ENCODE measurements at places on chromosomes 1 and 21. TPM values are rescaled to one million over a fixed set of nuclear protein-coding genes. Genes with fewer than 3 reads are reported as not detected.

The HNRNPR gene
- total RNA-seq, result 241 TPM

The HMCN1 gene
- under 0.01 TPM for total RNA-seq

The MYOG gene
- not detected for total RNA-seq

The ZNF683 gene
- not detected for total RNA-seq

The SMIM12 gene
- total RNA-seq, result 66.2 TPM

The TCEA3 gene
- 2.0 TPM for total RNA-seq

The CR2 gene
- total RNA-seq, result not detected

The KLHDC8A gene
- total RNA-seq, result not detected

The KRTAP21-2 gene
- total RNA-seq, result not detected

The AGMAT gene
- total RNA-seq, result 34.4 TPM

The ARHGEF16 gene
- not detected for total RNA-seq

The MFN2 gene
- 88.1 TPM for total RNA-seq

The FAM3B gene
- total RNA-seq, result not detected

The BRDT gene
- not detected for total RNA-seq

The RHBG gene
- not detected for total RNA-seq

The CYP4A11 gene
- total RNA-seq, result not detected

The CDKN2C gene
- total RNA-seq, result 13.7 TPM

The CRYZ gene
- 16.8 TPM for total RNA-seq

The GLIS1 gene
- total RNA-seq, result not detected

The PSMA5 gene
- 283 TPM for total RNA-seq

The SLC35F3 gene
- total RNA-seq, result 8.2 TPM

The HAO2 gene
- total RNA-seq, result not detected

The DCST1 gene
- not detected for total RNA-seq

The RXFP4 gene
- total RNA-seq, result 0.16 TPM

The CD46 gene
- total RNA-seq, result 101 TPM

The LRIG2 gene
- total RNA-seq, result 11.2 TPM

The FCER1A gene
- not detected for total RNA-seq

The MAN1A2 gene
- total RNA-seq, result 32.5 TPM

The CBS gene
- 39.2 TPM for total RNA-seq

The IVNS1ABP gene
- 225 TPM for total RNA-seq

The ARMH1 gene
- total RNA-seq, result 99.8 TPM

The ACKR1 gene
- total RNA-seq, result not detected

The FABP3 gene
- not detected for total RNA-seq

The NR1I3 gene
- not detected for total RNA-seq

The RAB25 gene
- not detected for total RNA-seq

The EXO1 gene
- total RNA-seq, result 52.2 TPM

The ADAMTSL4 gene
- total RNA-seq, result 1.3 TPM

The LCE3E gene
- total RNA-seq, result not detected

The NOC2L gene
- total RNA-seq, result 180 TPM
